ENCODE measurements at places on chromosomes 13 and 19. TPM values are rescaled to one million over a fixed set of nuclear protein-coding genes. Genes with fewer than 3 reads are reported as not detected.
A peak's percentile ranks its signal among the peaks of the same experiment; 100 is the strongest.

Gene SELENOV
- polyA plus RNA-seq = 0.11 TPM

- peak; percentile 96 for DNase-seq
Observed at GRCh38 chr19:46713781-46714443, 3.0 kb downstream of the PRKD2 start.

GRCh38 chr19:14536926-14537692, 7.7 kb downstream of the TECR start:
- peak; percentile 80 for DNase-seq

DNA sequence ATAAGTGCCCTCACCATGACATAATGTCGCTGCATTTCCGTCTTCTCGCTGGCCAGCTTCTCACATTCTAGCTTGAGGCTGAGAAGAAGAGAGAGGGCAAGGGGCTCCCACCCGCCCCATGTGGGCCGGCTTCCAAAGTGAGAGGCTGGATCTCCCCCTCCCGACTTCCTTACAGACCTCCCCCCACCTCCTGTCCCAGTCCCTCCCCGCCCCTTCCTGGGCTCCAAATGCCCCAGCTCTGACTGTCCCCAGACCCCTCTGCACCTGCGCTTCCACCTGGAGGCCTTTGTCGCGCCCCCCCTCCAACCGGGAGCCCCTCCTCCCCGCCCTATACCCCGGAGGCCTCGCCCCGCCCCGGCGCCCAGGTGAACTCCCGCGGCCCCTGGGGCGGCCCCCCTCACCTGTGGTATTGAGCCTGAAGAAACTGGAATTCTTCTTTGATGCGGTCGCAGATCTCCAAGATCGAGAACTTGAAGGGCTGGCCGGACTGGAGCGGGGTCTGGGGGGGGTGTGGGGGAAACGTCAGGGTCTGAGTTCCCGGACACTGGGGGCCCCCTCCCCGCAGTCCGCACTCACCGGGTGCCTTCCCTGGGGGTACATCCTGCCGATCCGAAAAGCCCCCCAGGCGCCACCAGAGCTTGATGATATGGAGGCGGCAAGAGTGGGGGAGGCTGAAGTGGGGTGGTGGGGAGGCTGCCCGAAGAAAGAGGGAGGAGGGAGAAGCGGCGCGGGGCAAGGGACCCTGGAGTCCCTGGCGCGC, 595 bp downstream of the TLE2 start:
- DNase-seq = no peak

DNA sequence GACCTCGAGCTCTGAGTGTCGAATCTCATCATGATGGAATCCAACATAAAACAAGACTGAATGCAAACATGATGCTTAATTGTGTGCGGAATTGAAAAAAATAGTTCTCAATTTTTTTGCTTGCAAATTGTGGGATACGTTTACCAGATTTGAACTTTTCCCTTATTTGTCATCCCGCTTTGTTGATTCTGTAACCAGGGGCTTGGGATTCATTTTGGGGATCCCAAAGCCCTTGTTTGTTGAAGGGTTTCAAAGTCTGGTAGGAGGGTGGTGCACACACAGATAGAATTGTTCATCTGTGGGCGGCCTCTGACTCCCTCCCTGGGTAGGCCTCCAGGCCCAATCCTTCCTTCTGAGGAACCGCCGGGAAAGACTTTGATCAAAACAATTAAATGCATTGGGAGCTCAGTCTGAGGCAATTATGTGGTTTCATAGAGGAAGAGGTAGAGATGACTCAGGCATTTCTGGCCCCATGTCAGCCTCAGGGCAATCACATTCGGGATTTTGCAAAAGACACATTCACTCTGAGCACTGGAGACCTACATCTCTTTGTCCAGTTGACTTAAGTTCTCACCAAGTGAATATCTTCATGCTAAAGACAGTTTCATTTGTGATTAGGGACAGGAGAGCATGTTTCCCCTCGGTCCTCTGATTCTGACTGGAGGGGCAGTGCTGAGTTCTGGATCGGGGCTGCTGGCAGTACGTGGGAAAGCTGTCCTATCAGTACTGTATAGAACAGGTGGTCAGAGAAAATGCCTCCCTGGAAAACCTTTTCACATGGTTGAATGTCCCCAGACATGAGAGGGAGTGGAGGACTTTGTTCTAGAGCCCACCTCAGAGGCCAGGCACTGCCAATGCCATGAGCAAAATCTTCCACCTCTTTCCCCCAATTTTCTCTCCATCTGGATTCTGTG, 27.8 kb upstream of the IGFL4 start:
- DNase-seq = no peak

DNA sequence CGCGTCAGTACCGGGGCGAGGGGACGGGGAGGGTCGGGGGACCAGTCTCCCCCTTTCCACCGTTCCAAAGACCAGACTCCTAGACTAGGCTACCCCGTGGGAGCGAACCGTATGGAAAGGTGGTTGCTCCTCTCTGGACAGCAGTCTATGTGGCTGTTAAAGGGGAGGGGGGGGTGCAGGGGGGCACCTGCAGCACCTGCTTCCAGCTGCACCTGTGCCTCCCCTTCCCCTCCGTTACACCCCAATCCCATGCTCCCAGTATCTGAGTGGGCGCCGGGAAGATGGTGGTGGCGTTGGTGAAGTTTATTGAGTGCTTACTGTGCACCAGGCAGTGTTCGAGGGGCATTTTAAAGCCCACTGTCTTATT, 557 bp downstream of the ZNF524 start:
- no peak for DNase-seq
